Upper lobe of left lung (tissue), 6 donors: ENCODE measurements at places on chromosomes 5 and 9. TPM values are rescaled to one million over a fixed set of nuclear protein-coding genes. Genes with fewer than 3 reads are reported as not detected.

GRCh38 chr5:134018154-134018985 lies 13.6 kb upstream of the VDAC1 start:
- DNase-seq, result no peak

DNA sequence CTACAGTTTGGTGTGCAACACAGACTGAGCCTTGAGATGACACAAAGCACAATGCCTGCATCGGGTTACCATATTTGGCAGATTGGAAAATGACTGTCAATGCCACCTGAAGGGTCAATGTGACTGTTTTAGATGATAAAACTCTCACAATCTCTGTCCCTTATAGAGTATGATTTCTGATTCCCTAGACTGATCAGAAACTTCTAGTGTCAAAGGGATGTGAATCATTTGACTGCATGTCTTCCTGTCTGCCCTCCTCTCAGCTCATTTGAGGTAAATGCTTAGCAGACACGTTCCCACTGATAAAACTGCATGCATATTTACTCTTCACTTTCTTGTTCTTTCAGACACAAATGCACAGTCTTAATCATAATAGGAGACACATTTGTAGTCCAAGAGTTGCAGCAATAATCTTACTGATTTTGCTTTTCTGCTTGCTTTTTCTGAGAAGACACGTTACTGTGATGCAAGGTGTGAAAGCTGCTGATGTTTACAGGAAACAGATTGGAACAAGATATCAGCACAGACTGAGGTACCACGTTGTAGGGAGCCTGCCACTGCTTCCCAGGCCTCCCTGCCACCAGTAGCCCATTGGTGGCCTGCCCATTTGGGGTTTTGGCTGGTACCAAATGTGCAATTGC lies 77.8 kb downstream of the GCNT4 start:
- no peak for DNase-seq

LOX gene
- total RNA-seq, result 48.7 TPM

GRCh38 chr5:115360046-115360685 lies 63.7 kb upstream of the CCDC112 start:
- no peak for DNase-seq

TSLP gene
- 0.30 TPM for total RNA-seq

DNA sequence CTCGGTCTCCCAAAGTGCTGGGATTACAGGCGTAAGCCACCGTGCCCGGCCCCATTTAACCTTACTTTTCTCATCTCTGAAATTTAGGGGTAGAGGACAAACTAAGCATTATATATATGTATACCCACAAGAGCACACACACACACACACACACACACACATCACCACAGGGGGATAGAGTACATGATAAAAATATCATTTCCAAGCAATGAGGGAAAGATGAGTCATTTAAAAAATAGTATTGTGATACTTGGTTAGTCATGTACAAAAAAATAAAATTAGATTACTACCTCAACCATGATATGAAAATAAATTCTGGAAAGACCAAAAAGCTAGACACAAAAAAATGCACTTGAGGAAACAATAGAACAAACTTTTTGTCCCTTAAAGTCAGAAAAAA lies 67.2 kb downstream of the CDH18 start:
- no peak for DNase-seq

- DNase-seq, result no peak
These were observed 66.0 kb upstream of the ORM1 start for GRCh38 chr9:114256827-114257328.

- no peak for DNase-seq
These were observed 38.6 kb downstream of the NFIB start for GRCh38 chr9:14275331-14275730.

LURAP1L gene
- total RNA-seq, result 25.4 TPM

- DNase-seq, result no peak
These were observed 55.8 kb downstream of the NUP214 start for GRCh38 chr9:131181091-131181681.

MLANA gene
- not detected for total RNA-seq

GPR21 gene
- total RNA-seq, result 3.1 TPM

ARID3C gene
- not detected for total RNA-seq

DNA sequence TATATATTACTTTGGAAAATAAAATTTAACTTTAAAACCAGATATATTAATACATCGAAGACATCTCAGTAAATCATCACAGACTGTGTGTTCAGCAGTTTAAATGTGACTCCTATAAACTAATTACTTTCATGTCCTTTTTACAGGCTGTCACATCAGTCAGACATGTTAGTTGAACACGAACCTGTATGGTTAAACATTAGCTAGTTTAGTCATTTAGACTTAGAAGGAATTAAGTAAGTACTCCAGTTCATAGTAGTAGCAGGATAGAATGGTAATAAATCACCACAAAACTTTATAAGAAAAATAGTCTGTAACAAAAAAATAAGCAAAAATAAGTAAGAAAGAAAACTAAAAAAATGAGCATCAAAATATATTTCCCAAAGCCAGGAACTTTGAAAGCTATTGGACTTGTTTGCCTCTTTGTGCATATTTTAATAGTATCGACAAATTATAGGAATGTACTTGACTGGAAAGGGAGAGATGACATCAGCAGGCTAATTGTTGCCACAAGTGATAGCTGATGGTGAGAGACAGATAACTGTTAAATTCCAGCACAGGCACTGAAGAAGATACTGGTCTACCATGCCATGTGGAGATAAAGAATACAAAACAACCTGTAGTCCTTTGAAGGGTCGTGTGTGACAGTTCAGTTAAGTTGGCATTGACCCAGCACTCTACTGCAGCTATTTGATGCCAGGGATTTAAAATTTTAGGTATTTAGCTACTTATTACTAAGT lies 83.9 kb downstream of the RIC1 start:
- no peak for DNase-seq

DNA sequence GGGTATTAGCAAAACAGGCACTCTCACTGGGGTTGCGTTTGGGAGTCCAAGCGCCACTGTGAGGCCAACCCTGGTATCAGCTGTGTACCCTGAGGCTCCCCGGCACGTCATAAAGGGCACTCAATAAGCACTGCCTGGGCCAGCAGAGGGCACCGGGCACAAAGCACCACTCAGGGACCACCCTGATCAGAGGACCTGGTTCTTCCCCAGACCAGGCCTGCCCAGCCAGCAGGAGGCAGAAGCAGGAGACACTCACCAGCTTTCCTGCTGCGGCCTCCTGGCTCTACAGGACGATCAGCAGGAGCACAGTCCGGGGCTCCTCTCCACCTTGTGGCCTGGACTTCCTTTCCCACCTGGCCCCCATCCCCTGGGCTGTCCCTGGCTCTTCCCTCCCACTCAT lies 12.6 kb downstream of the MGAT1 start:
- DNase-seq, result no peak

DNA sequence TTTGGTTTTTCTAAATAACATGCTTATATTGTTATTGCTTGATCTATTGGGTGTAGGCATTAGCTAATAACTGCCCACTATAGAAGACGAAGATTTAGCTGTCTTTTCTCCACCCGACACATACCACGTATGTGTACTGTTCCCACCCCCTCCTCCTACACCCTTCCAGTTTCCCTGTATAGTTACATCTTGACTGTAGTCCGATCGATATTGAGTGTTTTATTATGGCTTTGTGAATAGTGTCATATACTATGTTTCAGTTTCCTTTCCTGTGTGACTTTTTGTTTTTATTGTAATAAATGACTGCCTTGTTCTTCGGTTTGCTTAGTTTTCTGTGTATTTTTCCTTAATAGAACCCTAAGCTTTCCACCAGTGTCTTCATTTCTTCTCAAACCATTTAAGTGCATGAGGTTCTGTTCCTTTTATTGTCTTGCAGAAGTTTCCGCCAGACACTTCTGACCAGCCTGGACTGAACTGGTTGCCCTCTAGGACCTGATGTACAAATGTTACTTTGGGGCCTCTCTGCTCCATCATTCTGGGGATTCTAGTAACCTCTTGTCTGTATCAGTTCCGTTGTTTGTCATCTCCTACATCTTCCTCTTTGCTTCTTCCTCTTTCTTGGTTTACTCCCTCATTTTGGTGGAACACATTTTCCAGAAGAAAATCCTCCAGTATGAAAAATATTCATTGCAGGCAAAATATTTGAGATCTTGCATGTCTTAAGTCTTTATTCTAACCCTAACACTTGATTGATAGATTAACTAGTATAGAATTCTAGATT lies 61.8 kb downstream of the PRKACG start:
- DNase-seq, result no peak

DNA sequence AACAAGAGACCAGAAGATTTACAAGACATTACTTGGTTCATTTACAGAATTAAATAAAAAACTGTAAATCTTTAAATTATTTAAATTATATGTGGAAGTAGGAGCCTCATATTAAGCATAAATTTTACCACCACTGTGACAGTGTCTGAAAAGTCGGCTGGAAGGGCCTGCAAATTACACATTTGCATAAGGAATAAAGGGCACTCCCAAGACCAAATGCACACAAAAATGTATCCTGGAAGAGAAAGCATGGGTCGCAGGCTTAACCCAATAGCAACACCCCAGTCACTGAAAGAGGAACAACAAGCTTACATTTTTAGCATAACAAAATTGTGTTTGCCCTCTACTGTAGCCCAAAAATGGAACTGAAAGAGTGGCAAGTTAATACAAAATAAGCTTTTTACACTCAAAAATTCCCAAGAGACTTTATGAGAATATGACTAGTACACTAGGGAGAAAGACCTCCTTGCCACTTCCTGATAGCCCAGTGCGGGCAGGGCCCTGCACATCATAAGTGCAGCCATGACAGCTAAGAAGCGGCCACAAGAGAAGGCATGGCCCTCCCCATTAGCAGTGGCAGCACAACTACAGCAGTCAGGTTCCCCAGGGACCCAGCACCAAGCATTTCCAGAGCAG lies 482.0 kb downstream of the DTWD2 start:
- no peak for DNase-seq

GRCh38 chr9:120465685-120466407 lies 114.1 kb downstream of the CDK5RAP2 start:
- DNase-seq, result no peak

CATSPER3 gene
- total RNA-seq, result not detected

NSMF gene
- total RNA-seq, result 50.2 TPM

ANKRA2 gene
- total RNA-seq, result 21.5 TPM

- no peak for DNase-seq
These were observed 11.2 kb upstream of the IL13 start for GRCh38 chr5:132646583-132647266.

FBP1 gene
- total RNA-seq, result 423 TPM

GRCh38 chr9:107862323-107862722 lies 372.8 kb upstream of the KLF4 start:
- DNase-seq, result peak; percentile 27

DNA sequence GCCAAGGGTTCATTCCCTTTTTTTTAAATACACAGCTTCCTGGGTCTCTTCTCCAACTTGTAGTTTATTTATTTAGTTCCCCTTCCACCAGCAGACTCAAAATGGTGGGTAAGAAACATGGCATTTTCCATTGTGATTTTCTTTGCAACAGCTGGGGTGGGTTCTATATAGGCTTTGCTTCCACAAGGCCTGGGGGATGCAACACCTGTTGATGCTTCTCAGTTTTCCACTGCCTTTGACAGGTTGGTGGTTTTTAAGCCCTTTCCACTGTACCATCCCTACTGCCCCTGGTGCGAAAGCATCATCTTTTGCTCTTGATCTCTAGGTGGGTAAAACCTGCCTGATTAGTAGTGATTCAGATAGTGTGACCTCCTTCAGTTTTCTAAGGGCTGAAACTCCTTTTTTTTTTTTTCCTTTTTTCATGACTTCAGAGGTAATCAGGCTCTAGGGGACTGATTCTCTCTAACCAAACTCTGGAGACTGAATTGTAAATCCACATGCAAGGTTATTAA lies 8.5 kb downstream of the KDM3B start:
- DNase-seq, result no peak

DNA sequence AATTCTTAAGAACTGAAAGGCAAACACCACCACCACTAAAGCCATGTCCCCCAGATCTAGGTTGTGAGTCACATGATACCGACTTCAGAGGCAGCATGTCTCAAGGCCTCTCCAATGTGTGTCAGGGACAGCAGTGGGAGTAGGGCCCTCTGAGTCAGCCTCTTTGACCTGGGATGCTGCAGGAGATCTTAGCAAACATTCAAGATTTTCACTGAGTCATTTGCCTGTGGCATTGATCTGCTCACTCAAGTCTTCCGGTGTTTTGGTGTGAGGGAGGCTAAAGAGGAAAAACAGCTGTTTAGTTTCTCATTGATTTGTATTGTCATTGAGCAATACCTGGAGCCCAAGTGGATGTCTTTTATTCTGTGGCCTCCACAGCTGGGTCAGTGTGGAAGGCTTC lies 36.1 kb downstream of the TMC1 start:
- no peak for DNase-seq

GRCh38 chr9:91824151-91824550 lies 125.9 kb downstream of the ROR2 start:
- DNase-seq, result no peak

DNA sequence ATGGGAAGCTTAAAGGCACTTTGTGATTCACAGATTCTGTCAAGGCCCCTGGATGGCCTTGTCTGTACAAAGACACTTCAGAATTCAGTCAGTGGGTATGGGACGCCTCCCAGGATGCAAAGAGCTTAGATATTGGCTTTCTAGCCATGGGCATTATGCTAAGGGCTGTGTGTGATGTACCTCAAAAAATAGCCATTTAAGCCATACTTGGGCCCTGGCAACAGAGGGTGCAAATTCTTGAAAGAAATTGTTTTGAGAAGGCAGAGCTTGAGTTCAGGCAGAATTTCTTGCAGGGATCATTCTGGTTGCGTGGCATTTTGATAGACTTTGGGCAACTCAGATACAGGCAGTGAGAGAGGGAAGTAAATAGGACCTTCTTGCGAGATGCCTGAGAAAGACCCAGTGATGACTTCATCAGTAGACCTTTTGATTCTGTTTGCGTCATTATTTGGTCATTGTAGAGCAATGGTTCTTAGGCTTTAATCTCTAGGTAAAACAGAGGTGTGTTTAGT lies 3.9 kb downstream of the CYFIP2 start:
- DNase-seq, result no peak

DNA sequence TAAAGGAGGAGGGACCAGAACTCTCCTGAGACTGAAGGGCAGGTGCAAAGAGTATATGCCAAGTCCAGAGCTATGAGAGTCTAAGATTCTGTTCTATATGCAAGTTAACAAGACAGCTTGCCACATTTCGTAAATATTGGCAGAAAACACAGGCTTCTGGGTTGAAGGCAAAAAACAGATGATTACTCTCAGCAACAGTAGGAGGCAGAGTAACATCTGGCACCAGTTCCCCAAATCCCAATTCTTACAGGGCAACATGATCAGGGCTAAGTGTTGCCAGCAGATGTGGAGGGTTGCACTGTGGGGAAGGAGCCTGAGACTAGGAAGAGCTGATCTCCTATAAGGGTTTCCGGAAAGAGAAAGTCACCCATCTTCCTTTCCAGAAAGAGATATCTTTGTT lies 179.4 kb downstream of the PJA2 start:
- DNase-seq, result no peak

DNA sequence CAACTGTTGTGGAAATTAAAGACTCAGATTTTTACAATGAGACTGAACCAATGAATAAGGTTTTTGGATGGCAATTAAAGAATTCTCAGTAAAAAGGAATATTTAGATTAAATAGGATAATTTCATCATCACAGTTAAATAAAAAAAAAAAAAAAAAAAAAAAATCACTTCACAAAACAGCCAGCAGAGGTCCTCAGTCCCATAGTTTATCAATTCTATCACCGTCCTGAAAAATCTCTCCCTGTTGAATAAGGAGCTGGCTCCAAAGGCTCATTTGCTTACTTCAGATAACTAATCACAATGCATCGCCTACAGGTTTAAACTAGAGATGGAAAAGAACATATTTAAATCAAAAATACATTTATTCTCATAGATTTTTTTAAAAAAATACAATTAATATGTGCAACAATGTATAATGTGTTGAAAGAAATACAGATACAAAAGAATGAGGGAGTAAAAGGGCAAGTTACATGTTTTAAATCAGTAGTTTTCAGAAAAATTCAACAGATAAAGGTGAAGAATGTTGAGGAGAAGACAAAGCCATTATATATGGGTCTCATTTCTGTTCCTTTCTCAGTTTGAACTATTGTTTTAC lies 175.8 kb upstream of the CHD1 start:
- DNase-seq, result no peak
